NCI-H524 (cell line): ENCODE measurements at places on chromosomes 12 and 14.
A peak's percentile ranks its signal among the peaks of the same experiment; 100 is the strongest.

DNA sequence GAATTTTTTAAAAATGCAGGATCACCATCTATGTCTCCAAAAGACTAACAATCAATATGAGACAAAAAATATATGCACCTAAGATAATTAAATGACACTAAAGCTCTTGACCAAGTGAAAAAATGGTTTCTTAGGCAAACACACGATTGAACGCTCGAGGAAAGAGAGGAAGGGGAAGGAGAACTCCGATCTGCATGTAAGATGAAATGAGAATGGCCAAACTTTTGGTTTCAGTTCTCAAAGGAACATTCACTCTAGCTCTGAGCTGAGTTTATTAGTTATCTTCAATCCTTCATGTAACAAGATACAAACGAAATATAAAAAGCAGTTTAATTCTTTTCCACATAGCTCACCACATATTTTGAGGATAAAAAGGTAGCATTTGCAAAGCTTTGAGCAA lies 2.8 kb downstream of the DYRK4 start:
- no peak for DNase-seq

- no peak for DNase-seq
These were observed 250.5 kb upstream of the ATP2B1 start for GRCh38 chr12:89959179-89959578.

DNA sequence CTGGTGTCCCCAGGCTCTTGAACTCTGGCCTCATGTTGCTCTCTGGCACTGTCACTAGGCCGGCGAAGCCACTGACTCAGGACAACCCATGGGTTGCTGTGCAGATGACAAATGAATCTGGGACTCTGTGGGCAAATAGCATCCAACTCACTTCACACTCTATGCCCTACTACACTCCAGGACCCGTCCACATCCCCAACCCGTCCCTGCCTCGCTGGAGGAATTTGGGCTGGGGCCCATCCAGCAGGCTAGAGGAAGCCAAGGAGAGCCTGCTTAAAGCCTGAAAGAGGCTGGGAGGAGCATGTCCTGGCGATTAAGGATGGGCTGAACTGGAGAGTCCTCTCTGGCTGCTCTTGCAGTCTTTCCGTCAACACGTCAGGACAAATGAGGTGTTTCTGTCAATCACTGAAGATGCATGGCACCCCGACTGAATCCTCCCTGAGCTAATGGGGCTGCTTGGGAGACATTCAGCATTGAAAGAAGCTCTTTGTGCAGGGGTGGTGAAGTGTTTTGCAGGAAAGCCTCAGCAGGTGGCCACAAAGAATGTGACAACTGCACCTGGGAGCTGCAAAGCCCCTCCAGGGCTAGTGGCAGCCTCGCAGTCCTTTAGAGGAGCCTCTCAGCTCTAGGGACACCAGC lies 71.7 kb downstream of the ANO2 start:
- no peak for DNase-seq

DNA sequence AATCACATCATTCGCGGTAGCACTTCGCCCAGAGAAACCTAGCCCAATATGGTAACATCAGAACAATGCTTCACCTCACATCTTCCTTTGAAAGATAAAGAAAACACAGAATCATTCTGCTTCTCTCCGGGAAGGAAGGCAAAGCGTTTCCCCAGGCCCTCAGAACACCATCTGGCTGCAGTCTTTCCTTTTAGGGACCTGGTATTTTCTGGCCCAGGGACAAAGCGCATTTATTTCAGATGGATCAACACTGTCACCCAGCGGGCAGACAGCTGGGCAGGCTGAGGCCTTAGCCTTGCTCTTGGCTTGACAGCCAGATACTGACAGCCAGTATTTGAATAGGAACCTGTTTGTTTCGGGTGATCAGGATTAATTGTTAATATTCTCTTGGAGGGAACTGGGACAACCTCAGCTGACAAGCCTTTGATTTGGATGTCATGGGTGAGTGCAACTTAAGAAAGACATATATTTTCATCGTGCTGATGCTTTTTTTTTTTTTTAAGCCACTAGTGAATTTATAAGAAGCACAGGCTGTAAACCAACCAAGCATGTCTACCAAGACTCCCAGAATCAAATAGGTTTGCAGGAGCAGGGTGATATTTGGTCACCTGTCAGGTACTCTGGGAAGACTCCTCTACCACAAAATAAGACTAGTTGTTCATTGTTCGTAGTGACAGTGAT lies 118.9 kb downstream of the VEZT start:
- DNase-seq, result peak; percentile 91

GRCh38 chr14:64760916-64761315 lies 56.7 kb downstream of the PLEKHG3 start:
- DNase-seq, result no peak

- peak; percentile 24 for DNase-seq
These were observed 56.7 kb downstream of the FBRSL1 start for GRCh38 chr12:132546647-132547046.

- no peak for DNase-seq
These were observed 169.4 kb downstream of the KIF26A start for GRCh38 chr14:104307627-104308401.

DNA sequence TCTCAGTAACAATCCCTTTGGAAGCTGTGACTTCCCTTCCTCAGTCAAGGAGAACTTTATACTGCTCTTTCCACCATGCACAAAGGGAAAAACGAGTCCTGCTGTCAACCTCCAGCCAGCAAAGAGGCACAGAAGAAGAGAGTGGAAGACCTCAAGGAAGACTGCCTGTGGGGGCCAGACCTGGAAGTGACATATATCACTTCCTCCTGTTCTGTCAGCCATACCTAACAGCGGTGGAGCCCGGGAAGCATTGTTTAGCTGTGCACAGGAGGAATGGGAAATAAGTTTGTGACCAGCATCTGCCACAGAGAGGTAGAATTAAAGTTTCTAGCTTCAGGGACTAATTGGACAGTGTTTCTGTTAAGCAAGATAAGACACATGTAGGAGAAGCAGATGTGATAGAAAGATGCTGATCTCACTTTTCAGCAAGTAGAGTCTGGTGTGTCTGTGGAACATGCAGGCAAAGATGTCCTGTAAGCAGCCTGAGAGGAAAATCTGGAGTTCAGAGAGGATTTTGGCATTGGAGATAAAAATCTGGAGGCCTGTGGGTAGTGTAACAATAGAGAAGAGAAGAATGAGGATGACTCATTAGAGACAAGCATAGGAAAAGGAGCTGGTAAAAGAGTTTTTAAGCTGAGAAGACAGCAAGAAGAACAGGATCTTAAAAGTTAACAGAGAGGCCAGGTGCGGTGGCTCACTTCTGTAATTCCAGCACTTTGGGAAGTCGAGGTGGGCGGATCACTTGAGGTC lies 141.6 kb upstream of the CPSF6 start:
- no peak for DNase-seq

DNA sequence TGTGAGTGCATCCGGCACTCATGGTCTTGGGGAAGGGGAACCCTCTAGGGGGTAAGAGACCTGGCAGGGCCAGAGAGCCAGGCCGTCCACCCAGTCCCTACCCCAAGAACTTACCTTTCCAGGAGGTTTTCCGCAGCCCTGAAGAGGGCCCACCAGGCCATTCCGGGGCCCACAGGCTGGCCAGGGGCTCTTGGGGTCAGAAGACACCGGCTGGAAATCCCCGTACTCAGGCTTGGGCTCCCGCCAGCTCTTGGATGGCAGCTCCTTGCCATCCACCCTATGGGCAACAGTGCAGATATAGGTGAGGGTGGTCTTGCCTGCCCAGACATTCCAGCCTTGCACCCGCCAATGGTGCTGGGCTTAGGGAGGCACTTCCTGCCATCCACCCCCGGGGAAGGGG lies 34.6 kb downstream of the NCKAP5L start:
- no peak for DNase-seq

DNA sequence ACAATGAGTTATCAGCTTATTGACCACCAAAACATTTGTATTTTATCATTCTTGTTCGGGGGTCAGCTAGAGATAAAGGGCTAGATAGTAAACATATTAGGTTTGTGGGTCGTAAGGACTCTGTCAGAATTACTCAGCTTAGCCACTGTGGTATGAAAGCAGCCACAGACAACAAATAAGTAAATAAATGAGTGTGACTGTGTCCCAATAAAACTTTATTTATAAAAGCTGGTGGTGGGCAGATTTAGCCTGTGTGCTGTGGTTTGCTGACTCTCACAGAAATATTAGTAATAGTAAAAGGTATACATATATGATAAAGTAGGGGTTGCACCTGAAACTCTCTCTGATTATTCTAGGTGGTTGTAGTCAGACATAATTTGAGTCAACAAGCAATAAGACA lies 56.1 kb downstream of the TPH2 start:
- no peak for DNase-seq

DNA sequence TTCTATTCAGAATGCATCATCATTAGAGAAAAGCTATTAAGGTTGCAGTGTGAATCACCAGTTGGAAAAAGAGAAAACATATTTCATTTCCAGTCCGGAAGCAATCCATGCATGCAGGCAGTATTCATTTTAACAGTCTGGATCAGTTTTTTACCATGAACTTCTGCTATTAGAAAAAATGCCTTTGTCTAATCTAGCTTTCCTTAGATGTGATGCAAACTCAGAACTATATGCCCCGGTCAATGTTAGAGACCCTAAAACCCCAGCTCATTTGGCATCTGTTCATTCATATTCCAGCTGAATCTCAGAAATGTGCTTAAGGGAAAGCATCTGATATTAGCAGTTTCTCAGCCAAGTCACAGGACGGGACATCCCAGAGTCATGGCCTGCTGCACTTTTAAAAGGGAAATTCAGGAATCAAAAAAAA lies 8.5 kb downstream of the IRAK3 start:
- no peak for DNase-seq

DNA sequence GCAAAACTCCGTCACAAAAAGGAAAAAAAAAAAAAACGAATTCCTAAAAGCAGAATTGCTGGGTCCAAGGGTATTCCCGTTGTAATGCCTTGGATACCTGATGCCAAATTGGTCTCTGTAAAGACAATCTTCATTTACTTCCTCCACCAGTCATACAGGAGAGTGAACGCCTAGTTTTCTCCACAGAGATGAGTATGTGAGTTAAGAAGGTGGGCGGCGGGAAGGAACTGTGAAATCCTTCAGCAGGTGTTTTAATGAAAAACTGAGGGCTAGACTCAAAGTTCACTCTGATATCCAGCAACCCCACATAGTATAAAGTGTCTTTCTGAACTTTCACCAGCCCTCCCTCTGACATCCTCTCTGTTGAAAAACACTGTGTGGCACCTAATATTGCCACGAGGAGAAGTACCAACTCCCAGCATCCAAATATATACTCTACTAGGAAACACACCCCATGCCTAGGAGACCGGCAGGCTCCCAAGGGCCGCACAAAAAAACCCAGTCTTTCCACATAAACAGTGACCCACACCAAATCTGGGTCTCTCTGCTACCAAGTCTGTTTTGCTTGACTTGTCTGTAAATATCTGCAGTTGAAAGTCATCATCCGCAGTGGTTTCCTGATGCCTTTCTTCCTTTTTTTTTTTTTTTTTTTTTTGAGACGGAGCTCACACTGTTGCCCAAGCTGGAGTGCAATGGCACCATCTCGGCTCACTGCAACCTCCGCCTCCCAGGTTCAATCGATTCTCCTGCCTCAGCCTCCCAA lies 30.3 kb upstream of the FOXN3 start:
- no peak for DNase-seq

DNA sequence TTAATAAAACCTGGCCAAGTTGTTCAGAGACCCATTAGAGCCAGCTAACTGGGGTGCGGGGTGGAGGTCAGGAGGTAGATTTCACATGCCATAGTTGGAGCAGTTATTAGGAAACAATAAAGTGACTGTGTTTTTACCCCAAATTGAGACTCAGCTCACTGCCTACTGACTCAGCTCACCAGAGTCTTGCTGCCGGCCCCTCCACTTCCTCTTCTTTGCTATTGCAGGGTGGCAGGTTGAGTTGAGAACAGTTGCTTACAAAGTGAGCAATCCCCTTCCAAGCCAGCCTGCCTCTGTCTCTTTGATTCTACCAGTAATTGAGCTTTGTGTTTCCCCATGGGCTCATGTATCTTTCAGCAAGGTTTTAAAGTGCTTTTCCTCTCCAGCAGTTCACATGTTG lies 12.9 kb downstream of the ST8SIA1 start:
- no peak for DNase-seq

DNA sequence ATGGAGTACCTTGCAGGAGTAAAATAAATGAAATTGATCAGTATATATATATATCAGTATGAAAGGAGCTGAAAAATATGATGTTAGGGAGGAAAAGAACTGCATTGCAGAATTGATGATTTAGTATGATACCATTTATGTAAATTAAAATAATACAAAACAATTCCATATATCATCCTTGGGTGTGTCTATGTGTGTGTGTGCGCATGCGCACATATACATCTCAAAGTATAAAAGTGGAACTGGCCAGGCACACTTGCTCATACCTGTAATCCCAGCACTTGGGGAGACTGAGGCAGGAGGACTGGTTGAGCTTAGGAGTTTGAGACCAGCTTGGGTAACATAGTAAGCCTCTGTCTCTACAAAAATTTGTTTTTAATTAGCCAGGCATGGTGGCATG lies 15.4 kb downstream of the GALNT16 start:
- DNase-seq, result no peak

- DNase-seq, result peak; percentile 74
These were observed 11.7 kb downstream of the TUBA1C start for GRCh38 chr12:49276304-49277290.
